ENCODE measurements at places on chromosomes 2 and 18.

DNA sequence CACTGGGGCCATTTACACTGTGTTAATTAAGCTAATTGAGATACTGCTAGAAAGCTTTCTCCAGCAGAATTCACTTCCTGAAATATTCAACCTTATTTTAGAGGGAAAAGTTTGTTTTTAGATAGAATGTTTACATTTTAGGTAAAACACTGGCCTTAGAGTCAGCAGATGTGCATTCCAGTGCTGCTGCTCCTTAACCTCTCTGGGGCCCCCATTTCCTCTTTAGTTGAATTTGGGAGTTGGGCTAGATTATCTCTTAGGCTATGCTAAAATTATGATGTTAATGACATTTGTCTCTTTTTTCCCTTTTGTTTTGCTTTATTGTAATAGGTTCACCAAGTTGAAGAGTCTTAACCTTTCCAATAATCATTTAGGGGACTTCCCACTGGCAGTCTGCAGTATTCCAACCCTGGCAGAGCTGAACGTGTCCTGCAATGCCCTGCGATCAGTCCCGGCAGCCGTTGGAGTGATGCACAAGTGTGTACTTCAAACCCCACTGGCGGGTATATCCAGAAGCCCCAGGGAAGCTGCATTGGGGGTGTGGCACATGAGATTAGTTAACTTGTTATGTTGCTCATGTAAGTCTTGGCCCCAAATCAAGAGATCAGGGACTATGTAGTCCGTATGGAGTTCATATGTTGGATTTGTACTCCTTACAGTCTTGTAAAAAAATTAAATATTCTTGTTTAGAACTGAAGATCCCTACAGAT lies 179.5 kb downstream of the PHLPP1 start:
- no peak for DNase-seq

- DNase-seq: no peak
These were observed 13.4 kb downstream of the CNOT9 start for GRCh38 chr2:218582076-218582475.

GRCh38 chr2:71643674-71644357 lies 190.5 kb downstream of the DYSF start:
- DNase-seq: no peak

- DNase-seq: no peak
These were observed 37.3 kb upstream of the TANK start for GRCh38 chr2:161122772-161123530.

DNA sequence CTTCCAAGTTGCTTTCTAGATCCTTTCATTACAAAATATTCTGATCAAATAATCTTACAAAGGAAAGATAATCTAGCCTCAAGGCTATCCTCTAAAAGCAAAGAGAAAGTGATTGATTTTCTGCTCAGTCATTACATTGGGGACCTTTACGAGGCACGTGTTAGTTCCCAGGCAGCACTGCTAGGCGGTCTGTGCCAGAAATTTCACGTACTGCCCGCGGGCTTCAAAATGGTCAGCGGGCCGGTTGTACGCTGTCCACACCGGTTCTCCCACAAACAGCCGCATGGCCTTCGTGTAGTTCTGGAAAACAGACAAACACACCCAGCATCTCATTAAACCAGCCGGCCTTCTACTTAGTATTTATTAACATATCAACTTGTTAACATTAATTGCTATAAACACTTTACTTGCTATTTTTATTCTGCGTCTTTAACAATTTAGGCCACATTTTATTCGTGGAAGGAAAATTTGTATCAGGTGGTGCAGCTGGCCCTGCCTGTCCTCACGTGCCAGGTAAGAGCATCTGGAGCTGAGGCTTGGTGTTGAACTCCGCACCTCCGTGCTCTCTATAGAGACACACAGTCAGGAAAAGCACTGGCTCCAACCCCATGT lies 20.4 kb downstream of the ADI1 start:
- DNase-seq: no peak

- DNase-seq: no peak
These were observed 103.1 kb downstream of the DTNB start for GRCh38 chr2:25570161-25570845.

DNA sequence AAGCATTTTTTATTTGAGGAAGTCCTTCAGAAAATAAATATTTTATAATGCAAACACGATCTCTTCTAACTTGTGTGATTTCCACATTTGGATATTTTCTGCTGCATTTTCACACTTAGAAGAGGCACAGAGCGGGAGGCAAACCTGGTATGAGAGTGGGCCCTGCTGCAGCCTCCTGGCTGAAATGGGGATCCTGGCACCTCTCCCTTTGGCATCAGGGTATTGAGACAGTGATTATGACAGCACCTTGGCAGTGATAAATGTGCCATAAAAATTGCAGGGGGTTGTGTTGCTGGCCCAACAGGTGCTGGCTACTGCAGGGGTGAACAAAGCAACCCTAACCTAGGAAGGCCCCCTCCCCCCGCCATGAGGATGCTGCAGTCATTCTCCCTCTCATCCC lies 128.6 kb downstream of the TSN start:
- DNase-seq: no peak

- no peak for DNase-seq
These were observed 372.8 kb upstream of the ST6GAL2 start for GRCh38 chr2:107258531-107259407.

DNA sequence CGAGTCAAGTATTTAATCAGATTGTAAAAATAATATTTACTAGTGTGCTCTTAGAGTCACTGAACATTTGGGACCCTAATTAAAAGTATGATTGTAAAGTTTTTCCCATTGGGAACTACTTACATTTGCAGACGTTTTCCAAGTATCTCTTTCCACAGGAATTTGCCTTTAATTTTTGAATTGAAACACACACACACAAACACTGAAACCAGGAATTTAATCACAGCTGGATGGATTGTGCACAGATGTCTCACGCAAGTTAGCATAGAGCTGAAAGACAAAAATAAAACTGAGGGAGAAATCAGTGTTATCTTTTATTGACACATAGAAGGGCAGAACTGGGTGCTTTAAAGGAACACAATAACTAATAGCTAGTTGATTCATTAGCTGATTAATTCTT lies 230.7 kb downstream of the RND3 start:
- DNase-seq: no peak

- DNase-seq: no peak
These were observed 135.8 kb upstream of the APCDD1 start for GRCh38 chr18:10318691-10318970.

Data from right forelimb (tissue), 1 donor.